ENCODE measurements at places on chromosomes 11 and 22.

DNA sequence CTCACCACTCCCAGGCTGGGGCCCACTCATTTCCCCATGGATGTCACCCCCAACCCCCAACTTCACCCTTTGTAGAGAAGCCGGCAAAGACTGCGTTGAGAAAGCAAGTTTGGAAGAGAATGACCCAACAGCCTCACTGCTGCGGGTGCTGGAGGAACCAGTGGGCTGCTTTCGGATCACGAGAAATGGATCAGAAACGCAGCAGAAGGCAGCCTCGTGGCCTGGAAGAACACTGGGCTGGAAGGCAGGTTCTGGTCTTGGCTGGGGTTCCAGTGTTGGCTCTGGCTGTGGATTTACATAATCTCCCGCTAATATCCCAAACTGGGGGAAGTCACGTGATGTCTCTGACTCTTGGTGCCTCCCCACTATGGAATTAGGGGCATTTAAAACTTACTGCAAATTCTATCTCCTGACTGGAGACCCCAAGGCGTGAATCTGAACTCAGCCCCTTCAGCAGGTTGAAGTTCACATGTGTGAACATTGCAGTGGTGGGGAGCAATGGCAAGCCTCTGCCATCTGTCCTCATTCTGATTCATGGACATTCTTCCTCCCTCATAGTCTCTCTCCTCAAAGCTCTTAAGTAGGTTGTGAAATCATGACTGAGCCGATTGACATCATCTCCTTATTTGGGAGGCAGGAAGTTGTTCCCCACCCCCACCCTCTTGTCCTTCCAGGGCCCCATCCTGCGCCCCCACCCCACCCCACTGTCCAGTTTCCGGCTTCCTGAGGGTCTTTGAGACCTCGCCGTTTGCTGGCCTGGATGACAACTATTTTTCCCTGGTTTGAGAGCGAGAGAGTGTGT lies 37.0 kb upstream of the TIMP3 start:
- no peak for DNase-seq

- DNase-seq, result no peak
Measured at GRCh38 chr11:114293201-114293711, 2.9 kb upstream of the NNMT start.

GRCh38 chr11:70604630-70605467 lies 206.5 kb downstream of the CTTN start:
- DNase-seq, result no peak

DNA sequence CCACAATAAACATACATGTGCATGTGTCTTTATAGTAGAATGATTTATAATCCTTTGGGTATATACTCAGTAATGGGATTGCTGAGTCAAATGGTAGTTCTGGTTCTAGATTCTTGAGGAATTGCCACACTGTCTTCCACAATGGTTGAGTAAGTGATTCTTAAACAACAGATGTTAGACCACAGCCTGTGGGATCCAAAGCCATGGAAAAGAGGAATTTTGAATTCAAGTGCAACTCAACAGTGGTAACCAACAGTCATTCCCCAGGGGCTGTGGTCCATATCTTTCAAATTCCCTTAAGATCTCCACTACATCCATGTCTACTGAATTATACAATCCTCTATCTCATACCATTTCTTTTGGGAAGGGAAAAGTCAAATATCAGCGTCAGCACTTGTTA lies 321.5 kb downstream of the LARGE1 start:
- DNase-seq, result no peak

DNA sequence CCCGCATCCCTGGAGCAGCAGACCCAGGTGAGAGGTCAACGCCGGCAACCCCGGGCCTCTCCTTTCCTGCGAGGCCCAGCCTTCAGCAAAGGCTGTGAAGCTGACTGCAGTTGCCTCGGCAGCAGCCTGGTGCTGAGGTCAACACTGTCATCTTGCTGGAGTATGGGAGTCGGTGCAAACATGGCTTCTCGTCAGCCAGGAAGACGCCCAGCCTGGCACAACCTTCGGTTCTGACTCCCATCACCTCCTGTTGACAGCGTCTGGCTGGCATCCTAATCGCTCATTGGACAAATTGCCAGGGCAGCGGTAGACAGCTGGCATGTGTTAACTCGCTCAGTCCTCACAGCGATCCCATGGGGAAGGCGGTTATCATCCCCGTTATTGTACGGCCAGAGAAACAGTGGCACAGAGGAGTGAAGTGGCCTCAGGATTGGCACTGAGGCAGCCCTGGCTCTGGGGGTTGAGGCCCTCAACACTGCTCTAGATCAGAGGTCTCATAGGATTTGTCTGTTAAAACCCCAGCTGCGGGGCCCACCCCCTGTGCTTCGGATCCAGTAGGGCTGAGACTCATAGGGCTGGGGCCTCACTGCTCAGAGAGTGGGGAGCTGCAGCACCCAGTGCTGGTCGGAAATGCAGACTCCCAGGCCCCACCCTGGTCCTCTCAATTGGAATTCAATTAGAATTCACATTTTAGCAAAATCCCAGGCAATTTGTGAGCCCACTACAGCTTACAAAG lies 39.3 kb upstream of the TP53I11 start:
- peak; percentile 94 for DNase-seq

All from NCI-H1092 treated with DMSO at 0.1 percent for 48 hours (cell line).